Sigmoid colon (tissue), 7 donors: ENCODE measurements at places on chromosomes 11 and 22. TPM values are rescaled to one million over a fixed set of nuclear protein-coding genes. Genes with fewer than 3 reads are reported as not detected.

DNA sequence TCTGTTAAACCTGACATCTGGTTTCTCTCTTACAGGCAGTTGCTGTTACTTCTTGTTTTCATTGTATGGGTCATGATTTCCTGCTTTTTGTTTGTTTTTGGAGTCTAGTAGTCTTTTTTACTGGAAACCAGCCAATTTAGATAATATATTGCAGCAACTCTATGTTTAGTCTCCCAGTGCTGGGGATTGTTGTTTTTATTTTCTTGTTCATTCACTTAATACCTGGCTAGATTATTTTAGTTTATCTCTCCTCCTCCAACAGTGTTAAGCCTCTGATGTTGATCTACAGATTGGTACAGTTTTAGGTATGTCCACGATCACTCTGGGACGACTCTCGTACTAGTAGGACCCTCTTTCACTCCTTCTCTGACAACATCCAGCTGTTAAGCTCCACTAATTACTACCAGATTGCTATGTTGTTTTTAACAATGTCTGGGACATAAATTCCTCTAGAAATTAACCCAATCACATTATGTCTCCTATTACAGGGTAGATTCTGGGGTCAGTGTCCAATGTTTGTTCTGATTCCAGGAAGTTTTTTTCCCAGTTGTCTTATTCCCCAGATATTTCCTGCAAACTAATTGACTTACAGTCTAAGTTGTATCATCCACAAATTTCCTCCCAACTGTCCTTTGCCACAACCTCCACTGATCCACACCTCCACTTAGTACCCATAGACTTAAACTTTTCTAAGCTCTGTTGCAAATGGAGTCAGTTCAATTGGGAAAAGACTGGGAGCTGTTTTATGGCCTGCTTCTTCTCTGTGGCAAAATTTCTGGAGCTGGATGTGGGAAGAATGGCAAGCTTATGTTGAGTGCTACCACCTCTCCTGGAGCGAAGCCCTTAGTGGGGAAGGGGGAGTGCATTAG lies 1280.6 kb upstream of the CNTN5 start:
- no peak for DNase-seq

DNA sequence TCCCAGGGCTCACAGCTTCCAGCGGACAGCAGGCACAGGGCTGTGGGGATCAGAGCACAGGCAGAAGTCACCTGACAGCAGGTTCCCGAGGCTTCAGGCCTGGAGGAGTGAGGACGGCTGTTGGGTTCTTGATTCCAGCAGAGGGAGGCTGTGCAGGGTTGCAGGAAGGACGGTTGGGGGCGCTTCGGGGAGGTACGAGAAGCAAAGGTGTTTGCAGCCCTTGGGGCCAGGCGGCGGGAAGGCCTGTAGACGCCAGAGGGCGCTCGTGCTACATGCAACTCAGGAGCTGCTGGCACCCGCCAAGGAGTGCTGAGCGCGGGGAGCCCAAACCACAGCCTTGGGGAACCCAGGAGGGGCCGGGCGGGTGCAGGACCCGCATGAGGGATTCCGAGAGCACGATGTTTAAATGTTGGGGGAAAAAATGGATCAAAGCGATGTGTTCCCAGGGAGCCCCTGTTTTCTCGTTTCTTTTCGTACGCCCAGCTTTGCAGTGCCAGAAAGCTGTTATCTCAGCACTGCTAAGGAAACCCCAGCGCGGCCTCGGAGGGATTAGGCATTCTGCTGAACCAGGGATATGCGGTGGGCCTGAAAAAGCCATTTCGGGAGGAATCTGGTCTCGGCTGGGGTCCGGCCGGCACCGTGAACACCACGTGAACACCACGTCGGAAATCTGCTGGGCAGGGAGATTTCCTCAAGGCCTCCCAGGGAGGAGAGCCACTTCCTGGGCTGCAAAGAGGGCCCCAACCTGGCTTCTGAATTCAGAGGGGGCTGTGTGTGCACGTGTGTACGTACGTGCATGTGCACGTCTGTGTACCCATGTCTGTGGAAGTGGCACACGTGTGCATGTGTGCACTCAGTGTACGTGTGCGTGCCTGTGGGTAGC lies 88.1 kb downstream of the KCNQ1 start:
- peak; percentile 95 for DNase-seq

- peak; percentile 61 for DNase-seq
Observed at GRCh38 chr11:69644962-69645675, 4.2 kb downstream of the CCND1 start.

DNA sequence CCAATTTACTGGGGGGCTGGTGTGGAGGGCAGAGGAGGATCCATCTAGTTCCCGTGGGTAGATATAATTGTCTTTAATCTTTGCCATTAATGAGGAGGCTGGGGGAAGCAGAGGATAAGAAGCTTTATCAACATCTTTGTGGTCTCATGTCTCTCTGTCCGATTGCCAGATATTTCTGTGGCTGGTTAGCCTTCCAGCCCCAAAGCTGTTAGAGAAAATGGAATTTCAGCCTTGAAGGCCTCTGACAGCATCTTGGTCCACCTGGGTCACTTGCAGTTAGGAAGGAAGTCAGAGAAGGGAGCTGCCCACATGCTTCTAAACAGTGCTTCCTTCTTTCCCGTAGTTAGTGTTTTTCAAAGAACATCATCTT lies 56.9 kb downstream of the ABTB2 start:
- no peak for DNase-seq

DNA sequence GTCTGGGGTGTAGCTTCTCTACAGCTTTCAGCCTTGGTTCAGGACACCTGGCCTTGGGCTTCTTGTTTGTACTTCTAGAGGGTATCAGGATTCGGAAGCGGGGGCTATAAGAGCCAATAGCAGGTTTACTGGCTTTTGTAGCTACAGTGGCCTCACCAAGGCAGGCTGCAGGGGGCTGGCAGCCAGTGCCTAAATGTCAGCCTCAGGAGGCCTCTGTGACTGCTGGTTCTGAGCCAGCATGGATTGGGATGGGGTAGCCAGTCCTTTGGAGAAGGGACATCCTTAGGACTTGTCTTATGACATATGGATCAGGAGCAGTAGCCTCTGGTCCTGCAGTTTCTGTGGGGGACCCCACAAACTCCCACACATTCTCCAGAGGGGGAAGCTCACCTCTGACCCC lies 29.9 kb downstream of the EIF3F start:
- DNase-seq = no peak

GRCh38 chr11:34798985-34799384 lies 117.2 kb downstream of the APIP start:
- no peak for DNase-seq

DNA sequence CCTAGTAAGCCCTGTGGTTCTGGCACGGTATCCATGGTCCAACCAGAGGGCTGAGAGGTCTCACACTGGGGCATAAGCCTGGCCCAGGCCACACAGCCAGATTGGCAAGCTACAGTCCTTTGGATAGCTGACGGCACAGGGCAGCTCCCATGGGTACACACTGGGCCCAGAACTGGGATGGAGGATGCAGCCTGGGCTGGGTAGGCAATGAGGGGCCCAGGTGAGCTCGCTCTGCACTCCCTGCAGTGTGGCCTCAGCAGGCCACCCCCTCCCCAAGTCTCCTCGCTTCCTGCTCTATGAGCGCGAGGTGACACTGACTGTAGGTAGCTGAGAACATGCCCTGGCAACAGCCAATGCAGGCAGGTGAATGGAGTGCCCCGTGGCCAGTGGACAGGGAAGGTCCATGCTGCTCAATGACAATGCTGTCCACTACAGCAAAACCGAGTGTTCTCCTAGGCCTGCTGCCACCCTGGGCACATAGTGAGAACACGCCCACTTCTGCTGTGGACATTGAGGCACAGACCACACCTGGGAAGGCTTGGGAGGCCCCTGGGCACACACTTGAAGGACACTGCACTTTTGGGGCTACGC lies 3.8 kb downstream of the ARVCF start:
- DNase-seq = no peak

DNA sequence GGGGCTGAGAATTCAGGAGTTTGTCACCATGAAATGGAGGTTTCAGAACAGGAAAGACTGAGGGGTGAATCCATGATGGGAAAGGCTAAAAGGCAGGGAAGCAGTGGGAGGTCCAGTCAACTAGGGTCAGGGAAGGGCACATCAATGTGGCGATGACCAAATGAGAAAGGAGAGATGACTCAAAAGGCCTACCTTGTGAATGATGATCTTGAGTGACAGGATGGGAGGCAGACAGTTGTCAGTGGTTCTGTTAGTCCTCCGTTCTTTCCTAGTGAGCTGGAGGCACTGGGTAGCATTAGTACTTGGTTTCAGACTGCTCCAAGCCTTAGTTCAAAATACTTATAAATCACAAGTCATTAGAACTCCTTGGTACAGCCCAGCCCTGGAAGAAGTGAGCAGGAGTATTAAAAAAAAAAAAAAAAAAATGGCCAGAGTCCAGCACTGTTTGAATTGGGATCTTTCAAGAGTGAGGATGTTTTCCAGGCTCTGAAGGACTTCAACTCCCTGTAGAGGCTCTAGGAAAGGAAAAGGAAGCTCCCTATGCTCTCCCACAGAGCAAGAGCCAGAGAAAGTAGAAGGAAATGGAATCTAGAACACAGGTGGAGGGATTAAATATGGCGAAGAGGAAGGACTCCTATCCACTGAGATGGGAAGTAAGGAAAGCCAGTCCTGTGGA lies 8.3 kb upstream of the DCHS1 start:
- no peak for DNase-seq

- DNase-seq = no peak
Observed at GRCh38 chr11:13009921-13010748, 1.0 kb downstream of the RASSF10 start.

DNA sequence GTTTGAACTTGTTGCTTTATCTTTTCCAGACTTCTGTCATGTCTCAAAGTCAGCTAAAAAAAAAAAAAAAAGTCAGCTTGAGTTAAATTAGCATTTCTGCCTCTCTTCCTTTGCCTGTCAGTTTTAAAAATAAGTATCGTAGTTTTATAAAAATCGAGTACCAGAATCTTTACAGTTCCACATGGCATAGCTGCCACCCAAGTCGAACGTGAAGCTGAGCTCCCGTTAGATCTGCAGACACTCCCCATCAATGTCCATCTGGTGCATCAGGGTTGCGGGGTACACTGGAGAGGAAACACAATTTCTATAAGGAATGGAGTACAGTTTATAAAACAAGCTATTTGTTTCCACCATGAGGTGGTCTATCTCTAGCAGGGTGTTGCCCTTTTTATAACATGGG lies 41.0 kb upstream of the CCND1 start:
- DNase-seq = no peak

GRCh38 chr11:35714882-35715627 lies 52.5 kb downstream of the TRIM44 start:
- DNase-seq = no peak

DNA sequence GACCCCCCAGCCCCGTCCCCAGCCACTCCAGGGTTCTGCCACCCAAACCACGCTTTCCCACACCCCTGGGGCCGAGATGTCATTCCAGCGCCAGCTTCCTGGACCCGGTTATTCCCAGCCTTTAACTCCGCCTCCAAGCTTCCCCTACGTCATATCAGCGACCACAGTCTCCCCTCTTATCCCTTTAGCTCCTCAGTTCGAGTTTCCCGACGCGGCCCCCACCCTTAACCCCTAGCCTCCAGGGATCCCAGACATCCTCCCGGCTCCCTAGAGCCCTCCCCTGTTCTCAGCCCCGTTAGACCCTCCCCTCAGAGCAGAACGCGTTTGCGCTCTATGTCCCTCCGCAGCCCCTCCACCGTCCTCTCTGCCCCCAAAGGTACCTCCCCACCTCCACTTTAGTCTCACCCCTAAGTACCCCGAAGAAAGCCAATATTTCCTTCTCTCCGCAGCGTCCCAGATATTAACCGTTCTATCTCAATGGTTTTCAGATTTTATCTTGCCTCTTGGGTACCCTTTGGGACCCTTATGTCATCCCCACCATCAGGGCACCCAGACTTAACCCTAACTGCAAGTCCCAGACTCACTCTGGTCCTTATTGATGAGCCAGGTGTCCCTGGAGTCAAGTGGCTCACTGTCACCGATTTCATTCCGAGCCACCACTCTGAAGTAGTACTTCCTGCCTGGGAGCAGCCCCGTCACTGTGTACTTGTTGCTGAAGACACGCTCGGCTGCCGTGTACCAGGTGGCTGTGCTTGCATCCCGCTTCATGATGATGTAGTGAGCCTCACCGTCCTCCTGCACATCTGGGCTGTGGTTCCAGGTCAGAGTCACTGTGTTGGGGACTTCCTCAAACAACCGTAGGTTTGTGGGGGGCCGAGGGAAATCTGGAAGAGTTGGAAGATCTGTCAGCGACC lies 8.0 kb downstream of the TMEM86A start:
- DNase-seq = peak; percentile 82

DNA sequence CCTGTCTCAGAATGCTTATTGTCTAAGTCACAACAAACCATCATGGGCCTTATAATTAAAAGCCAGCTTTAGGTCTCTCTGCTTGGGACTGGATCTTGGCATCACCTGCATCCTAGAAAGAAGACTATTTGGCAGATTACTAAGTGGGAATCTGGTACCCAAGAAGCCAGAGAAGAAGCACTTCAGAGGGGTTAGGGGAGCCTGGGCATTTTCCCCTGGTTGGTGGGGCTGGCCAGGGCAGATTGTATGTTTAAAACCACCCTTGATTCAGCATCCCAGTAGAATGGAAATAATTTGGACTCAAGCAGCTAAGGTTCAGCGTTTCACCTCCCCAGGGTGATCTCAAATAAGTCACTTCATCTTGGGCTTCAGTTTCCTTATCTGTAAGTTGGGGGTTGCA lies 193.7 kb downstream of the MIAT start:
- DNase-seq = no peak

DNA sequence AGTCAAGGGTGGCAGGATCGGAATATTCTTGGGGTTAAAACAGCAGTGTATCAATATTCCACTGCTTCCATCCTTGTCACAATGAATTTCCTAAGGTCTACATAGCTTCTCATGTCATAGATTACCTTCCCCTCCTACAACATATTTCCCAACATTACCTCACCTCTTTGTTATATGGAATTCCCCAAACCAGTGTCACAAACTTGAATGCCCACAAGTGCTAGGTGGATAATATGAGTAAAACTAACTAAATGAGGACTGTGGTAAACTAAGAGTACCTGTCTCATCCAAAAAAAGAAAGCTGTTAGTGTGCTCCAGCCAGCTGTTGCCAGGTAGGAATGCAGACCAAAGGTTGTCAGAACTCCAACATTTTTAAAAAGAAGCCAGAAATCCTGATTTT lies 17.0 kb upstream of the NUCB2 start:
- DNase-seq = no peak

DNA sequence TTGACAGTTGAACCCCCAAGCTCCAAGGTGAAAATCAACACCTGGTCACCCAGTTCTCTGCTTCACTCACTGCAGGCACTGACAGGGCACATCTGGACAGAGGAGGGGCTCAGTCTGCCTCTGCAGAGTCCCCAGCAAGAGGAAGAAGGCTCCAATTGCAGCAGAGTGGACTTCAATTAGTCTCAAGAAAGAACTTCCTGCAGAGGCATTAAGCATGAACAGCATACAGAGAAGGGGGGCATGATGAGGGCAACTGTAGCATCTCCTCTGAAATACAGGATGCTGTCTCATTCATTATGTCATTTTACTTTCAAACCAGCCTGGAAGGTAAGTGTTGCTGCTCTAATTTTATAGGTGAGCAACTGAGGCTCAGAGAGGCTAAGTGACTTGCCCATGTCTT lies 11.1 kb downstream of the GDPD5 start:
- no peak for DNase-seq

GRCh38 chr22:47247579-47248240 lies 485.3 kb downstream of the TBC1D22A start:
- DNase-seq = no peak

The NAALADL1 gene
- total RNA-seq = 73.1 TPM

The TREH gene
- not detected for total RNA-seq

The SPECC1L gene
- 52.6 TPM for total RNA-seq

The ELP4 gene
- total RNA-seq = 26.9 TPM

The OTOG gene
- not detected for total RNA-seq

The RASSF10 gene
- under 0.01 TPM for total RNA-seq

The RBMXL2 gene
- not detected for total RNA-seq

The OR6T1 gene
- total RNA-seq = not detected

The OR8D1 gene
- not detected for total RNA-seq
